ENCODE measurements at places on chromosomes 16 and 17.
A peak's percentile ranks its signal among the peaks of the same experiment; 100 is the strongest.

DNA sequence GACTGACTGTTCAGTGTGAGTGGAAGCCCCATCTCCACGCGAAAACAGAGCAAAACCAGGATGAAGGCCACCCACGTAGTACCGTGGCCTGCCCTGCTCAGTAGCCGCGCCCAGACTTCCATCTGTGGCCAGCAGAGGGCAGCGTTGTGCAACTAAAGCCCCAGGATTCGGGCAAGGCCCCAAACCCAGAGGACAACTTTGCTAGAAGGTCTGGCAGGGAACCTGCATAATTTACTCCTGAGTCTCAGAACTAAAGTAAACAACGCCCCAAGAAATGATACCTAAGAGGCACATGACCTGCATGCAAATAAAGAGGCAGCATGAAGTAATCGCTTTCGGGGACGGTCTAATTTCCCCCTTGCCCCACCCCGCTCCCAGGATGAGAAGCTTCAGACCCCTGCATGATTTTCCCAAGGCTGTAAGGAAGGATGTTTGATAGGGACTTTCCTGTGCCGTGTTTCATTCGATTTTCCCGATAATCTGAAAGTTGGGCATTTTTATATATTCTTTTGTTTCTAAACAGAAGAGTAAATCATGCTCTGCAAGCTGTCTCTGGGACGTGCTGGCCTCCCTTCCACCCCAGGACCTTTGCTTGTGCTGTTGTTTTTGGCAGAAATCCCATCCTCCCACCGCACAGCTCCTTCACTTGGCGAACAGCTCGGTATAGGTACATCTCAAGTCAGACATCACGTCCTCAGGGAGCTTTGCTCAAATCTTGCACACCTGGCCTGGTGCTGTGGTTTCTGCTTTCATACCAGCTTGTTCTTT, 18.6 kb downstream of the HSBP1 start:
- DNase-seq: peak; percentile 95

DNA sequence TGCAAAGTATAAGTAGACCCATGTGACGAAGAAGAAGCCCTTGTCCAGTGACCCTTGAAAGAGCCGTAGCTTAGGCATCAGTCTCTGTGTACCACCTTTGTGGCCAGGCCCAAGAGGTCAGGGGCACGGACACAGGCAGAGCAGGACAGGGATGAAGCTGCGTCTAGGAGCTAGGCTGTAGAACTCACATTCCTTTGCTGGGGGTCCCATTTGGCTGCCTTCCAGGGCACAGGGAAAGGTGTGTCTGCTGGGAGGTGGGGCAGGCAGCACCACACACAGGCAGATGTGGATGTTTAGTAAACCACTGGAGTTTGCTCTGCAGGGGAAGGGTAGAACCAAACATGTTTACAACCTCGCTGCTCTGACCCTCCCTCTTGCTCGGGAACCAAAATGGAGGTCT, 33.7 kb downstream of the HNF1B start:
- DNase-seq: no peak

DNA sequence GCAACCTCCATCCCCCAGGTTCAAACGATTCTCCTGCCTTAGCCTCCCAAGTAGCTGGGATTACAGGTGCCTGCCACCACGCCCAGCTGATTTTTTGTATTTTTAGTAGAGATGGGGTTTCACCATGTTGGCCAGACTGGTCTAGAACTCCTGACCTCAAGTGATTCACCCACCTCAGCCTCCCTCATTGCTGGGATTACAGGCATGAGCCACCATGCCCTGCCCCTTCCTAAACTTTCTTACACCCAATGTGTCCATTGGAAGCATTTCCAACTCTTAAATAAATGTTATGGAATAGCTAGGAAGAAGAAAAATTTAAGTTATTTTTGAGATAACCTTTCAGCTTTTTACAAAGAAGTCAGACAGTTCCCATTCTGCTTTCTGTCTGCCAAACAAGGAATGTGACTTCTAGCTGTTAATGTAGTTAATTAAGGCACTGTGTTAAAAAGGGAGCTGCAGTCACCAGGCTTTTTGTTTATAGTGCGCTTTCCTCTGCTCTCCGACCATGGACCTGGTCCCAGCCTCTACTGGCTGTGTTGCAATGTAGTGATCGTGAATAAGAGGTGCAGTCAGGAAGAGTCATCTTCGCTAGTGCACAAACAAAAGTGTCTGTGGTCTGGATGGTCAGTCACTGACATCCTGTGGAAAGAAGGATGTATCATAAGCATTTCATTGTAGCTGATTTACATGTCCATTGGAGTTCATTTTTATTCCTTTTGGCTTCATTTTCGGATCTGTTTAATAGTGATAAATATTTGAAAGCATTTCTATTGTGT, 39.7 kb downstream of the USP10 start:
- DNase-seq: no peak

DNA sequence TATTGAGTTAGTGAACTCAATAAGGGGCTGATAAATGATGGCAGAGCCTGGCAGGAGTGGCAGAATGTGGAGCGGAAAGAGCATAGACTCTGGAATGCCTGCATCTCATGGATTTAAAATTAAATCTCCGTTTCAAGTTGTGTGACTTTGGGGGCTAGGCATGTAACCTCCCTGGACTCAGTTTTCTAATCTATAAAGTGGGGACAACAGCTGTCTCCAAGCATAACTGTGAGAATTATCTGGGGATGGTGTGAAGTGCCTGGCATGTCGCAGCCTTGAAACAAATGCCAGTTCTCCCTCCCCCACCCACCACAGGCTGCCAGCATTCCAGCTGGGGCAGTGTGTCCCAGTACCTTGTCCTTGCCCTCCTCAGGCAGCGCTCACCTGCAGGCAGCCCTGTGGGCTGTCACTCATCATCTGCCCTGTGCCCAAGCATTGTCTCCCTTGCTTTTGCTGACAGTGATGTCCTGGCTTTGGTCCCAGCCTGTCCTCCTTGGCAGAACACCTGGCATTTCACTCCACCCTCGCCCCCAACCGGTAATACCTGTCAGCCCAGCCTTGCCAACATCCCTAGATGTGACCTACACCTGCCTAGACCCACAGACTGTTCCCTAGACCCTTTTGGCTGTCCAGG, 129.6 kb downstream of the MRM1 start:
- no peak for DNase-seq

DNA sequence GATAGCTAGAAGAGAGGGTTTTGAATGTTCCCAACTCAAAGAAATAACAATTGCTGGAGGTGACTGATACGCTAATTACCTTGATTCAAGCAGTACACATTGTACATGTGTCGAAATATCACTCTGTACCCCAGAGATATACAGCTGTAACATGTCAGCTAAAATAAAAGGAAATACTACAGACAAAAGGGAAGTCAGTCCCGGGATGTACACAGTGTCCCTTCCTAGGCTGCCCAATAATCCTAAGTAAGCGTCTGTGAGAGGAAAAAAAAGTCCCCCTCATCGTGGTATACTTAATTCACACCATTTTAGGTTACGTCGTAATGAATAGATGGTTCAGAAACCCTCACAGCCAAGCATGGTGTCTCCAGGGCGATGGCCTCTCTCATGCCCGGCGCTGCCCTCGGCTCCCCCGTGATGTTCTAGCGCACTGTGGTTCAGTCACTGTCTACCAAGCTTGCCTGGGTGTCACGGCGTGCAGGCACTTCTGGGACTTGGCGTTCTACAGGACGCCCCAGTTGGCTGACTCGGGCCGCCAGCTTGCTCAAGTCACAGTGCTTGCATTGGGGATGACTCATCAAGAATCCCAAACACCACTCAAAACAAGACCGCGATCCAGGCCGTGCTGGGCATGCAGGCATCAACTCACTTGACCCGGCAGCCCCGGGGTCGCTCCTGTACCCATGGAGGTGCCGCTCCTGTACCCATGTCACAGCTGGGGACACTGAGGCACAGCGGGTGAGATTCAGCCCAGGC, 27.6 kb downstream of the CCDC40 start:
- no peak for DNase-seq

DNA sequence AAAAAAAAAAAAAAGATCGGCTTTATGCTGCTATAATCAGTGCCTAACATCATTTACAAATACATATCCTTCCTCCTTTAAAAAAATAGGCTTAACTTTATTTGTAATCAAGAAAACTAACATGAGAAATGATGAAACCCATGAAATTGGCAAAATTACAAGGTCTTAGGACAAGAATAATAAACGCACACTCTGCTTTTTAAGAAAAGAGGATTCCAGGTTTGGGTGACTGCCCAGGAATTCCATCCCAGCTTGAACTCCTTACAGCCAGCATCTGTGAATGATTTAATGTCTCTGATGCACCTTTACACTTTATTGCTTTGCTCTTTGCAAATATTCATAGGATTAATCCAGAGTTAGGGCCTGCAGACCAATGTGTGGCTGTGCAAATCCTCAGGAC, 196.0 kb downstream of the CBLN1 start:
- DNase-seq: no peak

DNA sequence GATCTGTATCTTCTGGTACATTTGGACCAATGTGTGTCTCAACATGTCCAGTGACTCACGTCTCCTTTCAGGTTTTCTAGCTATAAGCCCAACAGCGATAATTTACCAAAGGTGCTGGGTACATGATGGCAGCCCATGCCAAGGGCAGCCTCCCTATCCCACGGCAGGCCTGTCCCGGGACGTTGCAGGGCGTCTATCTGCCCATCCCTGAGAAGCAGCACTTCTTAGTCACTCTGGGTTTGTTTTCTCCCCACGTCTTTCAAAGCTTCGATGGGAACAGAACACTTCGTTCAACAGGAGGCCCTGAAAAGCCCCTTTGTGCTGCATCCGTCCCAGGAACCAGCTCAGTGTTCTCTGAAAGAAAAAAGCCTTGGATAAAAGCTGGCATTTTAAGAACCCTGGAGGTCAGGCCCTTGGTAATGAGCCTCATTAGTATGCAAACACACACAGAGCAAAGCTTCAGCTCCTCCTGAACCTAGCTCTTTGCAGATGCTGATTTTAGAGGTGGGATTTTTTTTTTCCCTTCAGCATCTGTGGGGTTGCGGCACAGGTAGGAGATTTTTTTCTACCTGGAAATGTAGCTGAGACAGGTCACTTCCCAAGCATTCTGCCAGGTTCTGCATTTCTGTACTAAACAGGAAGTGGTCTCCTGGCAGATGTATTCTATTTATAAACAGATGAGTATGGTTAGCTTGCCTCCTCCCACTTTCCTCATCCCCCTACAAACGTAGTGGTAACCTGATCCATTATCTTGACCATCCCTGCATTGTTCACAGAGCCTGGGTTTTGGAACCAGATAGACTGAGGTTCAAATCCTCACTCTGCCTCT, 17.5 kb upstream of the MT4 start:
- no peak for DNase-seq

- DNase-seq: no peak
Measured at GRCh38 chr16:74083541-74083940, 213.1 kb upstream of the PSMD7 start.

- DNase-seq: no peak
Measured at GRCh38 chr17:3966720-3967363, 2.6 kb upstream of the ATP2A3 start.

DNA sequence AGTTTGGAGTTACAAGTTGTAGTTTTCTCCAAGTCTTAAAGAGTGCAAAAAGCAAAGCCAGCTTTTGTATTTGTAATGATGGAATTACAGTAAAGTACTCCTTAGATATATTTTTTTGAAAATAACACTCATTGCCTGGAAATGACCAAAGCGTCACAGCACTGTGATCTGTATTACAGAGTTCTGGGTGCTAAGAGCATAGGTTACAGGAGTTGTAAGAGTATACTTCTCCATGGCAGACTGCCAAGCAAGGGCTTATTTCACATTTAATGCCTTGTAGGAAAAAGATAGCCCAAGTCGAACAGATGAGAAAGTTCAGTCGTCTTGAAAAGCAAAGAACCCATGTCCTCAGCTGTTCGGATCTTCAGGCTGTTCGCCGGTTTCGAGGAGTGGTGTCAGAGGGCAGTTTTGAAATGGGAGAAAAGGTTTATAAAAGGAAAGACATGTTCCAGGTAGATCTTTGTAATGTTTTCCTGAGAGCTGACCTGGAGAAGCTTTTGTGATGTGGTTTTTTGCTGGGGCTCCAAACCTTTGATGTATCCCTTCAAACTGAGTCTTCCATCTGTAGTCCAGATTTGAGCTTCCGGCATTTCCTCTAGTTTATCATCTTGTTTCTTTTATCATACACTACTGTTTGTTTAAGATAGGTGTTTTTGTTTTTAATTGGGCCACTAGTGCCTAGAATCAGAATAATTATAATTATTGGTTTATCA, 41.3 kb downstream of the ERCC4 start:
- DNase-seq: no peak

DNA sequence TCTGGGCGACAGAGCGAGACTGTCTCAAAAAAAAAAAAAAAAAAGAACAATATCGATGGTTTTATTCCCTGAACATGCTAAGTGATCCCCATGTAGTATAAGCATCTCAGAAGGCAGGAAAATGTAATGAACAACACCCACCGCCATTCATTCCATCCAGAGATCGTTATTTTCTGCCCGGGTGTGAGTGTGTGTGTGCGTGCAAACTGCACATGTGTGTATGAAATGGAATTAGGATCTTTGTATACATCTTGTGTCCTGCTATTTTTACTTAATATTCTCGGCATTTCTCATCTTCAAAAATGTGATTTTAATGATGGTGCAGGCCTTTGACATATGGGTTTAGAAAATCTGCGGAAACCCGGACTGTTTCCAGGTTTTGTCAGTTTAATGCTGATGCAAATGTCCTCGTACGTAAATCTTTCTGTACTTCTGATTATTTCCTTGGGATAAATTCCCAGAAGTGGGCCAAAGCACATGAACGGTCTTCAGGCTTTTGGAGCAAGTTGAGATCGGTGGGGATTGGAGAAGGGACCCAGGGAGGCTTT, 254.8 kb downstream of the SEC14L1 start:
- no peak for DNase-seq

DNA sequence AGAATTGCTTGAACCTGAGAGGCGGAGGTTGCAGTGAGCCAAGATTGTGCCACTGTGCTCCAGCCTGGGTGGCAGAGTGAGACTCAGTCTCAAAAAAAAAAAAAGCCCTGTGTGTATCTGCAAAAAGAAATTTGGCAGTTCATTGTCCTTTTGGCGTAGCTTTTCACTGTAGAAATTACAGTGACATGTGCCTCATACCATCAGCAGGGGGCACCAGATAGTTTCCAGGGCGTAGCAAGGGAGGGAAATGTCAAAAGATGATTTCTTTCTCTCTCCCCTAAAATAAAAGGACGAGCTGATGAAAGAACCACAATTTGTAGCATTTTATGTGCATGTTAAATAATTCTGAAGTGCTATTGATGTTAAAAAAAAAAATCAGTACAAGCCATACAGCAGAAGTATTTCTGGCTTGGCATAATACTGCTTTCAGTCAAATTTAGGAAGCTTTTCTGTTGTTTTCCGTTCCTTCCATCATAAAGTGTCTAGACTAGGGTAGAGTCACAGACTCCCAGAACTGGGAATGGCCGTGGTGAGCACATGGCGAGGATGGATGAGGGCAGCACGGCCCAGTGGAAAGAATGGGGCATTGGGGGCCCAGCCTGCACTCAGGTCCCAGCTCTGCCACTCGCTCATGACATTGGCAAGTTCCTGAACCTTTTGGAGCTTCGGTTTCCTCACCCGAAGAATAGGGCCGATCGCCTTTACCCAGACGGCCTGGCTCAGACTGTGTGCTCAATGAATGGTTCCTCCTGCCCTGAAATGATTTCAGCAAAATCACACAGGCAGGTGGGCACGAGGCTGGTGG, 59.8 kb upstream of the RPH3AL start:
- DNase-seq: peak; percentile 48

- DNase-seq: peak; percentile 19
Measured at GRCh38 chr16:55323637-55324271, at the start of gene IRX6. Gene IRX6 (plus strand): TSS chr16:55324203. CDS start chr16:55325092, 889 bp downstream.

GRCh38 chr16:85970738-85971137, 71.8 kb downstream of the IRF8 start:
- no peak for DNase-seq

- no peak for DNase-seq
Measured at GRCh38 chr17:79612468-79613194, 1.8 kb upstream of the RBFOX3 start.

All from left lung (tissue), 14 donors.